Activated CD4-positive, alpha-beta T cell treated with anti-CD3 and anti-CD28 coated beads, Interleukin-2, amount 10 ng/mL, durations not matched to agents 24 days and 14 days (primary cell): ENCODE measurements at places on chromosomes 13 and 19. TPM values are rescaled to one million over a fixed set of nuclear protein-coding genes. Genes with fewer than 3 reads are reported as not detected.
A peak's percentile ranks its signal among the peaks of the same experiment; 100 is the strongest.

- no peak overlapping the region for H3K27ac ChIP-seq
- no peak overlapping the region for H3K4me3 ChIP-seq
- H3K27me3 ChIP-seq, result no peaks in the 10 kb centered on the region
Observed at GRCh38 chr13:106696719-106697118, 128.8 kb upstream of the ARGLU1 start.

- H3K36me3 ChIP-seq, result no peaks in the 10 kb centered on the region
- peaks cover 38% of the 10 kb centered on the region for H3K27me3 ChIP-seq
- peak overlapping the region; percentile 72 for H3K4me3 ChIP-seq
Observed at GRCh38 chr19:7500811-7501450, 12.1 kb upstream of the PEX11G start.

- H3K27me3 ChIP-seq, result no peaks in the 10 kb centered on the region
- H3K36me3 ChIP-seq, result no peaks in the 10 kb centered on the region
- no peak overlapping the region for H3K4me3 ChIP-seq
- H3K4me1 ChIP-seq, result peaks cover 12% of the 10 kb centered on the region
Observed at GRCh38 chr19:44951179-44952159, 3.7 kb upstream of the CLPTM1 start.

DNA sequence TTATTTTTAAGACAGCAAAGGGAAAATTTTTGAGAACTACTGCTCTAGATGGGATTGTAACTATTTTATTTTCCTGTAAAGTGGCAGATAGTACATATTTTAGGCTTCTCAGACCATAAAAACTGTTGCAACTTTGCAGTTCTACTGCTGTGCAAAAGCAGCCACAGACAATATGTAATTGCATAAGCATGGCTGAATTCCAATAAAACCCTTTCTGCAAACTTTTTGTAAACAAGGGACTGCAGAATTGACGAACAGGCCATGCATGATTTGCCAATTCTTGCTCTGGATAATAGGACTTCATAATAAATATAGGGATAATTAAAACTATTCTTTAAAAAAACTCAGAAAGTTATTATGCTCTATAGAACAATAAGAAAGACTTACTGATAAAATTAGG, 149.1 kb downstream of the SLITRK5 start:
- DNase-seq, result no peak
- no peaks in the 10 kb centered on the region for H3K36me3 ChIP-seq
- no peak overlapping the region for H3K27ac ChIP-seq
- H3K4me1 ChIP-seq, result no peaks in the 10 kb centered on the region

GRCh38 chr19:51903192-51903591, 1.6 kb downstream of the ZNF649 start:
- peaks cover 74% of the 10 kb centered on the region for H3K36me3 ChIP-seq
- peak overlapping the region; percentile 87 for H3K4me3 ChIP-seq
- H3K27me3 ChIP-seq, result peaks cover 4% of the 10 kb centered on the region
- no peak for DNase-seq
- peaks cover 11% of the 10 kb centered on the region for H3K4me1 ChIP-seq
- no peak overlapping the region for H3K27ac ChIP-seq

KMT5C gene
- total RNA-seq, result 31.3 and 32.2 TPM in 2 replicates
